Transverse colon (tissue), 4 donors: ENCODE measurements at places on chromosomes 1 and 21. TPM values are rescaled to one million over a fixed set of nuclear protein-coding genes. Genes with fewer than 3 reads are reported as not detected.

The FLG2 gene
- not detected for total RNA-seq

The CLIC6 gene
- 4.9 TPM for total RNA-seq

The ADCY10 gene
- not detected for total RNA-seq

The BGLAP gene
- not detected for total RNA-seq

The GJB3 gene
- total RNA-seq = 2.9 TPM

The MYOG gene
- total RNA-seq = not detected

The CRP gene
- not detected for total RNA-seq

The PTGFR gene
- 0.82 TPM for total RNA-seq

The CNKSR1 gene
- 60.9 TPM for total RNA-seq

The CD46 gene
- total RNA-seq = 177 TPM

The KIF2C gene
- 0.95 TPM for total RNA-seq

The TNNT2 gene
- total RNA-seq = not detected

The PALMD gene
- 1.9 TPM for total RNA-seq

The CRYZL1 gene
- 58.9 TPM for total RNA-seq

The DEGS1 gene
- 25.7 TPM for total RNA-seq

The DOP1B gene
- total RNA-seq = 74.4 TPM

The CPTP gene
- 48.0 TPM for total RNA-seq

The AMPD1 gene
- total RNA-seq = 3.2 TPM

The ESRRG gene
- 1.5 TPM for total RNA-seq

The HRNR gene
- not detected for total RNA-seq

The S100A7A gene
- total RNA-seq = not detected

The CSDE1 gene
- 264 TPM for total RNA-seq

The OLFML2B gene
- 5.2 TPM for total RNA-seq

The RFX5 gene
- 39.5 TPM for total RNA-seq

The C1orf94 gene
- total RNA-seq = not detected

The CLCA1 gene
- total RNA-seq = 1,013 TPM

The NCAM2 gene
- 0.96 TPM for total RNA-seq

The TLR5 gene
- total RNA-seq = not detected

The SLC16A1 gene
- 21.5 TPM for total RNA-seq

The GJA8 gene
- total RNA-seq = not detected

The TSSK3 gene
- 1.3 TPM for total RNA-seq
